ENCODE measurements at places on chromosomes 6 and 20.

DNA sequence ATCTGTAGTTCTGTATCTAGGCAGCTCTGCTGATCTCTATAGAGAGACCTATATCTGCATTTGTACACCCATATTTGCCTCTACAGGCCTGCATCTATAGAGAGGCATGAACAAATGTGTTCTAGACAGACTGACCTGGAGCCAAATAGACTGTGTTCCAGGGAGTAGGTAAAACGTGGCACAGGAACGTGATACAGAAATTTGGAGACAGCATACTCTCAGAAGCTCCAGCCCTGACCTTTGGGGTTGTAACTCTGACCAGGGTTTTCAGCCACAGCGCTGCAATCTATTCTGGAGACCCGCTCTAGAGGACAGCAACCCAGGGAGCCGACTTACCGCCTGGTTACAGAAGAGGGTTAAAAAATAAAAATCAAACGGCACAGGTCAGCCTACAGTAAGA is 983 bp downstream of the RBBP9 start:
- no peak for DNase-seq

GRCh38 chr6:14573703-14574290 is 456.2 kb downstream of the CD83 start:
- no peak for DNase-seq

DNA sequence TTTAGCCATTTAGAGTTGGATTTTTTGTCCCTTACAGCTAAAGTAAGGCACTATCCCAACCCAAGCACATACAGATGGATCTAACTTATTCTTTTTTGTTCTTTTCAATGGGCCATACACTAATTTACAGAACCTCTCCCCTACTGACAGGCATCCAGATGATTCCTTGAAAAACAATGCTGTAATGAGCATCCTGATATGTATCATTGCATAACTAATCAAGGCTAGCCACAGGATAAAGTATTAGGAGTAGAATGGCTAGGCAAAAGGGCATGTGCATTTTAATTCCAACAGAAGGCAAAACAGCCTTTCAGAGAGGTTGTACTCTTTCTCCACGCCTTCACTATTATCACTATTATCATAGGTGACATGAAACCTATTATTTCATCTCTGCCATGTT is 54.1 kb downstream of the ELOVL5 start:
- DNase-seq, result no peak

- no peak for DNase-seq
These were observed 280.2 kb downstream of the COL12A1 start for GRCh38 chr6:74925683-74926082.

- no peak for DNase-seq
These were observed 161.6 kb downstream of the ZDHHC14 start for GRCh38 chr6:157542414-157543160.

GRCh38 chr6:147222160-147222838 is 18.1 kb downstream of the STXBP5 start:
- DNase-seq, result peak; percentile 30

- DNase-seq, result no peak
These were observed 16.6 kb downstream of the SMOC2 start for GRCh38 chr6:168457653-168457934.

- no peak for DNase-seq
These were observed 62.9 kb upstream of the MYB start for GRCh38 chr6:135118134-135118730.

DNA sequence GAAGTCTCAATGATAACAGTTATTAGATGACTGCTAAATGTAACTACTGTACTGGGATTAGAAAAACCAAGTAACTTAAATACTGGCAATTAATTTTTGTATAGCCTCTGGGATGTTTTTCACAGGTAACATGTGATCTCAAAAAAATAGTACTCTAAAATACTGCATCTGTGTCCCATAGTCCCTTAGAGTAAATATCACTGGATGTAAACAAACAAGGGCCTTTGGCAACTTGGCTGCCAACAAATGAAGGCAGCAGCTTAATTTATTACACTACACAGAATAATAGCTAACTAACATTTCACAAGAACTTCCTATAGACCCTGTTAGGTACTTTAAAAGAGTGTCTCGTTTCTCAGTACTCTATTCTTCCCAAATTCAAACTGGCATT is 14.0 kb downstream of the ARHGAP18 start:
- DNase-seq, result peak; percentile 79

DNA sequence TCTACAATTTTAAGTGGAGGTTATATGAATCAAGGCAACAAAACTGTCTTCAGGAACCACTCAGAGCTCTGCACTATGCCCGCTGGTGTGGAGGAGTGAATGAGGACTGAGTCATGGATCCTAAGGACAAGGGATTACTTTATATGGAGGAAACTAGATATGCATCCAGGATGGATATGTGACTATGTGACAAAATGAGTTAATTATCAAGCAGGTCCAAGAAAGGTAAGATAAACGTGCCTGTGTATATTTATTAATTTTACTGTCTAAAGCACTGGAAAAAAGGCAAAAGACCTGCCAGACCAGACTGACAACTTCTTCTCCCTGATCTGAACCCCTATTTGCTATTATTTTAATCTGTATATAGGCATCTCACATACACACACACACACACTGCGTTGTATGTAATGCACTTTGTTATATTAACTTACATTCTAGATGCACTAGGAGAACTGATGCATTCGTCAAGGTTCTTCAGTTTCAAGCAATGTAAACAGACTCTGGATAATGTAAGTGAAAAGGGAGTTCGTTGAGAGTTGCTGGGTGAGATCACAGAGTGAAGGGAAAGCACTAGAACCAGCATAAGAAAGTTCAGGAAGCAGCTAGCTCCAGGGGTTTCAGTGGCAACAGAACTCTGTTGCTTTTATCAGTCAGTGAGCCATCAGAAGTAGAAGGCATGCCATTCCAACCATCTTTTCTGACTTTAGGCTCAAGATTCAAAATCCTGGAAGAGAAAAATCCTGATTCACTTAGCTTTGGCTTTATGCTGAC is 26.4 kb upstream of the ADGRG6 start:
- DNase-seq, result no peak
